Motor neuron (in vitro differentiated cells): ENCODE measurements at places on chromosomes 13 and 19. TPM values are rescaled to one million over a fixed set of nuclear protein-coding genes. Genes with fewer than 3 reads are reported as not detected.

Gene GTF2F1
- total RNA-seq = 54.1 and 62.8 TPM in 2 replicates

Gene SLC15A1
- total RNA-seq = 0.15 and 0.38 TPM in 2 replicates

- ATAC-seq = no peak
Measured at GRCh38 chr19:7934766-7935165, 8.7 kb downstream of the TIMM44 start.

GRCh38 chr19:18967358-18968146 lies 26.5 kb upstream of the HOMER3 start:
- no peak for ATAC-seq

- ATAC-seq = no peak
Measured at GRCh38 chr13:97849305-97849704, 104.2 kb upstream of the IPO5 start.
